ENCODE measurements at places on chromosomes 11 and 22.
A peak's percentile ranks its signal among the peaks of the same experiment; 100 is the strongest.

DNA sequence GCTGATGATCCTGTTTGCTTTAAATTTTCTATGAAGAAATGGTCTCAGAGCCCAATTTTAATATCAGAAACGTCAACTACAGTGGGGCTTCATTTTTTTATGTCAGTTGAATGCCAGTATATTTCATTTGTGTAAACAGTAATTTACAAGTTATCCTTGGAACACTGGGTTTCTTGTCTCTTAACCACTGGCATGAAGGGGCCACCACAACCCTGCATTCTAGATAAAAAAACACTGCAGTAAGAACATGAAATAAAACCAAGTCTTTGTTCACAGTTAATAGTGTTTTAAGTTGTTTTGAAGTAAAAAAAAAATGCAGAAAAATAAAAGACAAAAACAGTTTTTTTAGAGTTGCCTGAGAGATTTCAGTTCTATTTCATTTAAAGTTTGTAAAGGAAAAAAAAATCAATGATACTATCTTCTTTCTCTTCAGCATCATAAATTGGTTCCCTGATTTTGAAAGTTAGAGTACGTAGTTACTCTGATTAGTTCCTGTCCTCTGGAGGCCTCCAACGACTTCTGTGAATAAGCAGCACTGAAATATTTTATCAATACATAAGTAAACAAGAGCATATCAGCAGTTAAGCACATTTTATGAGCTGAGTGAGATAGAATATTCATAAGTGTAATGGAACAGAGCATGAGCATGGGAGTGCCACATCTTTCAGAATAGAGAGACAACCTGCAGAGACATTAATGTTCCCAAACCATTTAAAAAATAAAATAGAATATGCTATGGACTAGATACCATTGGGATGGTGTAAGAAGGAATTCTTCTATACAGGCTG lies 7.8 kb upstream of the DDI1 start:
- no peak for DNase-seq

- DNase-seq = no peak
Observed at GRCh38 chr22:29098296-29098695, 25.5 kb downstream of the KREMEN1 start.

DNA sequence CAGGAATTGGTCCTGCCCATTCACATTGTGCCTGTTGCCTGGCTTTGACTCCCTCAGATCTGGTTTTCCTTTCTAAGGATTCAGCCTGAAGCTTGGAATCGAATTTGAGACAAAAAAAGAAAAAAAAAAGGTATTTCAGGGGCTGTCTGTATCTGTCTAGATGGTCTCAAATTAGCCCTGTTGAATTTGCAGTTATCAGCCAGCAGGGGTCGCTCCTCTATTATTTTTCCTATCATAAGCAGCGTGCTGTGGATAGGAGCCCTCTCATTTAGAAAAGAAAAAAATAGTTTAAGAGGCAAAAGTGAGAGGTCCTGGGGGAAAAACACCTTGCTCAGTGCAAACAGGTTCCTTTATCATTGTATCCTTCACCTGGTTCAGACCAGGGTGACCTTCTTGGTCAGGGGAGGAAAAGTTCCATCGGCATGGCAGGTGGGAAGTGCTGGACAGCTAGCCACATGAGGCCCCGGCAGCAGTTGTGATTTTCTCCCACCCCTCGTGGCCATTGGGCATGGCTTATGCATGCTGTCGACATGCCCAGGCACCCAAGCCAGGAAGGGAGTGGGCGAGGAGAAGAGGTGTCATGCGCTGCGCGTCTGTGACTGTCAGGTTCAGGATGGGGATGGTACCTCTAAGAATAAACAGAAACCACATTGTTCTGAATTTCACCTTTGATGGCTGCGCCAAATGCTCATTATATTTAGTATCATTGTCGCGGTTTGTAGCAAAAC lies 13.1 kb downstream of the OR5AK2 start:
- no peak for DNase-seq

DNA sequence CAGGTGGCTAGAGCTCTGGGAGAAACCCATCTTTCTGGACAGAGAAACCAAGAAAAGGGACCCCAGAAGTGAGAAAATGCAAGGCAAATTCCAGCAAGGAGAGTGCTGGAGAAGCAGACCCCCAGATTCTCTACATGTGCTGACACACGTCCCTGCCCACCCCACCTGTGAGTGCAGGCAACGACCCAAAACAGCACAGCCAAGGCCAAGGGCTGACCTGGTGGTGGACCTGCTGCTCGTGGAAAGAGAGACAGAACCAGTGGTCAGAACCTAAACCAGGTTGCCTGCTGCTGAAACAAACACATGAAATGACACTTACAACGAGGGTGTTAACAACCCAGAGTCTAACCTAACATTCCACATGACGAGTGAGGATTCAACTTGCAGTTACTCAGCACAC lies 24.6 kb downstream of the TRMU start:
- no peak for DNase-seq

DNA sequence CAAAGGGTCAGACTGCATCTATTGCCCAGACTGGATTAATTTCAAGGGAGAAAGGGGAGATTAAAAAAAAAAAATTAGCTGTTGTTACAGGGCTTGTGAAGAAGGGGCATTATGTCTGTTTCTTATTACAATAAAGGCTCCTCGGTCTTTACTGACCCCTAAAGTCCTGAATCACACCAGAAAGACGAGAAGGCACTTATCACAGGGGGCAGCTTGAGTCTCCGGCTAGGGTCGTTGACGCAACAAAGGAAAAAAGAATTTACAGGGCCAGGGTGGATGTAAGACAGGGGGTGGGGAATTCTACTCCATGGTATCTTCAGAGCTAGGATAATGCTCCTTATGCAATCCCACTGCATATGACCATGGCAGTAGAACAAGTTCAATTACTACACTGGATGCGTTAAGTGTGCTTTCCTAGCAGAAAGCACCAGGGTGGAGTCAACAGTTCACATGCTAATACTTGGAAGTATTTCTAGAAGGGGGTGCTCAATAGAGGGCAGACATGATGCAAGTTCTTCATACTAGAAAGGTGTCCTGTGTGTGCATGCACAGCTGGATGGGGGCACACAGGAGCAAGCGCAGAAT lies 16.5 kb downstream of the DDX17 start:
- no peak for DNase-seq

DNA sequence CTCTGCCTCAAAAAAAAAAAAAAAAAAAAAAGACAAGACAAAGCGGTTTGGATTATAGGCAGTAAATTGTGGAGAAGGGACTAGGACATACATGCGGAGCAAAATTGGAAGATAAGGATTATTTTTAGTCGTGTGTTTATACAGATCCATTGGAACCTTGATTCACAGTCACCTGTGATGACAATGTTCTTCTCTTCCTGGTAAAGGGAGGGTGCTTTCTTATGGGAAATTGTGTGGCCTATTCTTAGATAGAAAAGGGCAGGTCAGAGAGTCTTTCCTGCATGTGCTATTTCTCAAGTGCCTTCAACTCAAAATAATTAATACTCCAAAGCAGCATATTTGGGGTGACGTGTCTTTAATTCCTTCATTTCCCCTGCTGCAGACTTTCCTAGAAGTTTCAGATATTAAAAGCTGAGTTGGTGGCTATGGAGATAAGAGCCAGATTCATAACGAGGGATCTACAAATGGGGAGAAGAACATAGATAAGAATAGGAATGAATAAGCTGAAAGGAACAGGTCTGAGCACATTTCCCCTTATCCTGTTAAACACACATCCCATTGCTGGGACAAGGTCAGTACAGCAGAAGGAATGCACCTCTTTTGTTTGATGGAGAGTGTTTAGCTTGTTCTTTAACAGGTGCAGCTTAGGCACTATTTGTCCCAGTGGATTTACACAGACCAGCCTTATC lies 22.5 kb downstream of the GSTT2B start:
- no peak for DNase-seq

GRCh38 chr11:114368918-114369680 lies 31.2 kb downstream of the C11orf71 start:
- DNase-seq = no peak

DNA sequence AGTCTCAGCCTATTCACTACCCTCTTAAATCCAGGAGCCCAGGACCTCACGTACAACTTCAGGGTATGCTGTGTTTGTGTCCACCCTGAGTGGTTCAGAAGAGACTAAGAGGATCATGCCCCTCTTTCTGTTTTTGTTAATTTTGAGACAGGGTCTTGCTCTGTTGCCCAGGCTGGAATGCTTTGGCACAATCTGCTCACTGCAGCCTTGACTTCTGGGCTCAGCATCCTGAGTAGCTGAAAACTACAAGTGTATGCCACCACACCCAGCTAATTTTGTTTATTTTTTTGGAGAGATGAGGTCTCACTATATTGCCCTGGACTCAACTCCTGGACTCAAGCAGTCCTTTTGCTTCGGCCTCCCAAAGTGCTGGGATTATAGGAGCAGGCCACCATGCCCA lies 118.5 kb downstream of the NAT10 start:
- DNase-seq = no peak

- peak; percentile 62 for DNase-seq
Observed at GRCh38 chr11:35334385-35335090, 84.8 kb downstream of the SLC1A2 start.

- DNase-seq = peak; percentile 57
Observed at GRCh38 chr11:65558002-65558929, at the start of gene LTBP3. Gene LTBP3 (minus strand): TSS chr11:65558359. CDS start chr11:65557959, 400 bp downstream.

- DNase-seq = no peak
Observed at GRCh38 chr11:15605094-15605493, 490.4 kb downstream of the INSC start.

DNA sequence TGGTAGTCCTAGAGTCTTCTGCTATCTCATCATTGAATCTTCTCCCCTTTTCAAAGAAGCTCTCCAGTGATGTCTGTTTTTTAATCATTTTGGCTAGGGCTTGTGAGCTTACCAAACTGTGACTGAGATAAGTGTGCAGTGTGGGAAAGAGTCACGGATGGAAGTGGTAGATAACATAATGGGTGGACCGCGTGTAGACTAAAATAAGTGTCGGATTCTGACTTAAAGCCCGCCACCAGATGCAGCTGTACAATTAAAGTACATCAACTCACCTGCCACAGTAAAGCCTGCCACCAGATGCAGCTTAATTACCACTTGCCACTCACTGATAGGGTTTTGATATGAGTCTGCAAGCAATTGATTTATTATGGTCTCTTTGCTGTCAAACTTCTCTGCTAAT lies 581.5 kb downstream of the LRRC4C start:
- DNase-seq = no peak

DNA sequence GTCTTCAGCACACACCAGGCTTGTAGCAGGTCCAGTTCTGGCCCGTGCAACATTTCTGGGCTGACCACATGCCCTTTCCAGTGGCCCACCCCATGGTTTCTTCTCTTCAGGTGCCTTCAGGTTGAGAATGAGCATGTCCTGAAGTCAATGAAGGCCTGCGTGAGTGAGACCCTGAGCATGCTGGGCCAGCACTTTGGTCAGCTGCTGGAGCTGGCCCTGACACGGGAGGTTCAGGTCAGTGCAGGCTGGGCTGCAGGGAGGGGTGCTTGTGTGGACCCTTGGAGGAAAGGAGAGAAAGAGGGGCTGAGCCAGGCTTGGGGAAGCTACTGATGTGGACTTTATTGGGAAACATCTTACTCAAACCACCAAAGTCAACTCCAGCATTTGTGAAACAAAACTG lies 63.5 kb downstream of the INSC start:
- no peak for DNase-seq

DNA sequence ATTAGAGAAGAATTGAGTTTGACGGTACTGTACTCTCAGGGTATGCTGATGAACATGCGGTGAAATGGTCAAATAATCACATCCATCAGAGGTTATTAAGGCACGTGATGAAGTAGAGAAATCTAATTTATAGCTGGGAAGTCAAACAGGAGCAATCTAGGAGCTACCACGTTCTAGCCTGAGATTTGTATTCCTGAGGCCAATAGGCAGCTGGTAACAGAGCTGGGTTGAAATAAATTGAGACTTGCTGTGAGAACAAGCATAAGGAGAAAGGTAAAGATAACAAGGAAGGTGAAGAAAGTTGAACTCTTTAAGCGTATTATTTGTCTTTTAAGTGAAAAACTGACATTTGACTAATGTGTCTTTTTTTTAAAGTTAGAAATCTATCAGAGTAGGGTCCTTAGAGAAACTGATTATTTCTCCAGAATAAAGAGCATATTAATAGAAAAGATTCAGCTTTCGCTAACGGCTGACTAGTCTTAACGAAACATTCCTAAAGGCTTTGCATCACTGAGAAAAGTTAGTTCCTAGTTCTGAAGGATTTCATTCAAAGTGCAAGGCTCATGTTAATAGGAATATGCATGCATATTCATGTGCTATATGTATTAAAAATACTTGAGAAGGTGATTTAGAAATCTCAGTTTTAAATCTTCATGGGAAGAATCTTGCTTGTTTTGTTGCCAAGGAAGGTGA lies 5.2 kb upstream of the WEE1 start:
- DNase-seq = no peak

DNA sequence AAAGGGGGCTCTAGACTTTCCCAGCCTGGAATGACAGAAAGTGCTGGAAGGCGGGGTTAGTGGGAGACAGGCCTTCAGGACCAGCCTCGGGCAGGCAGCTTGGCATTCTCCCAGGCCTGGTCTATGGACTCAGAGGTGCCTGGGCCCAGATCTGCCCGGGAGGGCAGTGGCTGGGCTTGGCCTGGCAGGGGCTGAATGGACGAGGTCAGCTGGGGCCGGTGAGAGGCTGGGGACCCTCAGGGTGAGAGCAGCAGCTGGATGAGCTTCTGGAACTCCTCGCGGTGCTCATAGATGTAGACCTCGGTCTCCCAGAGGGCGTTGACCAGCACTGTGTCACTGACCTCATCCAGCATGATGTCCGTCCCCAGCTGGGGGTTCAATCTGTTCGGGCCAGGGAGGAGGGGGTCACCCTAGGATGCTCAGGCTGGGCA lies 1.5 kb upstream of the BAIAP2L2 start:
- DNase-seq = no peak

DNA sequence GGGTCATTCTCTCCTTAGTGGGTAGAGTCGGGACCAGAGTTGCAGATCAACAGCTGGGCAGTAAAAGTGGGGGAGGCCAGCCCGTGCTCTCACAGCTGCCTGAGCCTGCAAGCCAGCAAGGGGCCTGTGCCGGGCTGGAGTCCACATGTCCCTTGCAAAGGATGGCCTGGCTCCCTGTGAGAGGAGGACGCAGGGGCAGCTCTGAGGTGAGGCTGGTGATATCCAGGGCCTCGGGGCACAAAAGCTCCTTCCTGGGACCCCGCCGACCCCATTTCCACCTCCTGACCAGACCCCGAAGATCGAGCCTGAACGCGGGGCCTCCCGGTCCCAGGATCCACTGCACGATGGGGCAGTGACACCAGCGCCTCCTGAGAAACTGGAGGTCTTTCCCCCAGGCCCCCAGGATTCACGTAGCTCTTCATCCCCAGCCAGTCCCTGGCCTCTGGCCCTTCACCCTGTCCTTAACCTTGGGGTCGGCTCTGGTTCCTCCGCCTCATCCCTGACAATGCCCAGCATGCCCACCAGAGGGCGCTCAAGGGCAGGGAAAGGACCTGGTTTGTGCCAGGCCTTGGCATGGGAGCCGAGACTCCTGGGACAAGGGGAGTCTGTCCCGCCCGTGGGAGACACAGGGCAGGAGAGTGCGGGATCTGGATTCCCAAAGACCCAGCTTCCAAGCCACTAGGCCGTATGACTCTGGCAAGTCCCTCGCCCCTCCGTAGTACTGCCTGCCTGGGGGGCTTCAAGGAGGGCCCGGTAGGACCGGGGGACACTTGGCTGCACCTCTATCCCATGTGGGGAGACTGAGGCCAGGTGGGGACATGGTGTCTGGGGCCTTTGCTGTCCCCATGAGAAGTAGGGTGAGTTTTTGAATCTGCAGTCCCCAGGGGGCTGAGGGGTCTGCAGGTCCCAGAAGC lies 17.8 kb upstream of the WNT7B start:
- peak; percentile 67 for DNase-seq

Measured in germinal center (tissue), 1 donor.